Suprapubic skin (tissue), 4 donors: ENCODE measurements at places on chromosomes 16 and 17.

- DNase-seq: no peak
Measured at GRCh38 chr17:29840884-29841283, 89.1 kb downstream of the SSH2 start.

DNA sequence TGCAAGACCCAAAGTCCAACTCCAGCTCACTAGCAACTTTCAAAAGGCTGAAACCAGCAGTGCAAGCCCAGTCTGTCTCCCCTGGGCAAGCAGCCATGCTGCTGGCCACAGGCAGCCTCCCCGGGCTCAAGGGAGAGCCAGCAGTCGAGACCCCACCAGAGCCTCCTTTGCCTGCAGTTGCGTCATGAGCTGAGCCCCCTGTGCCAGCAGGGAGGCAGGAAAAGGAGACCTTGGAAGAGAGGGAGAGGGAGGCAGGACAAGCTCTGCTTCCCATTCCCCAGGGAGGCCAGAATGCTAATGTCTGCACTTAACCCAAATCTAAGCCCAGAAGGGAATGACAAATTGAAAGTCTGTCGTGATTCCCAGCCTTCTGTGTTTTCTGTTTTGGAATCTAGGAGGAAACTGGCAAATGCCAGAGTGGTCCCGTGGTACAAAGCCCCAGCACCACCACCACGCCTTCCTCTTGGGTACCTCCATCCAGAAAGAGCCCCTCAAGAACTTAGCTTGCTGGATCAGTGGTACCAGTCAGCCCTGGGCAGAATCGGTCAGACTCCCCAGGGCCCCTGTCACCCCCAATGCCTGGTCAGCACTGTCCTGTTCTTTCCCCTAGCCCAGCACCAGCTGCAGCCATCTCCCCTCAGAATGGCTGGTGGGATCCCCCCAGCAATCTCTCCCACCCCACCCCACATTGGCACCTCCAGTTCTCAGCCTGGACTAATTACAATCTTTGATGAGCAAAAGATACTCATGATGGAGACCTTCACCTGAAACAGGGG is 99.3 kb upstream of the TNRC6C start:
- DNase-seq: no peak

- no peak for DNase-seq
Measured at GRCh38 chr16:85633888-85634287, 20.8 kb downstream of the GSE1 start.

GRCh38 chr17:66354472-66354871 is 52.1 kb downstream of the PRKCA start:
- no peak for DNase-seq

DNA sequence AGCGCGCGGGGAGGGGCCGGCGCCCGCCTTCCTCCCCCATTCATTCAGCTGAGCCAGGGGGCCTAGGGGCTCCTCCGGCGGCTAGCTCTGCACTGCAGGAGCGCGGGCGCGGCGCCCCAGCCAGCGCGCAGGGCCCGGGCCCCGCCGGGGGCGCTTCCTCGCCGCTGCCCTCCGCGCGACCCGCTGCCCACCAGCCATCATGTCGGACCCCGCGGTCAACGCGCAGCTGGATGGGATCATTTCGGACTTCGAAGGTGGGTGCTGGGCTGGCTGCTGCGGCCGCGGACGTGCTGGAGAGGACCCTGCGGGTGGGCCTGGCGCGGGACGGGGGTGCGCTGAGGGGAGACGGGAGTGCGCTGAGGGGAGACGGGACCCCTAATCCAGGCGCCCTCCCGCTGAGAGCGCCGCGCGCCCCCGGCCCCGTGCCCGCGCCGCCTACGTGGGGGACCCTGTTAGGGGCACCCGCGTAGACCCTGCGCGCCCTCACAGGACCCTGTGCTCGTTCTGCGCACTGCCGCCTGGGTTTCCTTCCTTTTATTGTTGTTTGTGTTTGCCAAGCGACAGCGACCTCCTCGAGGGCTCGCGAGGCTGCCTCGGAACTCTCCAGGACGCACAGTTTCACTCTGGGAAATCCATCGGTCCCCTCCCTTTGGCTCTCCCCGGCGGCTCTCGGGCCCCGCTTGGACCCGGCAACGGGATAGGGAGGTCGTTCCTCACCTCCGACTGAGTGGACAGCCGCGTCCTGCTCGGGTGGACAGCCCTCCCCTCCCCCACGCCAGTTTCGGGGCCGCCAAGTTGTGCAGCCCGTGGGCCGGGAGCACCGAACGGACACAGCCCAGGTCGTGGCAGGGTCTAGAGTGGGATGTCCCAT is 232.8 kb downstream of the SEC14L1 start:
- DNase-seq: no peak

GRCh38 chr16:8572063-8572918 is 18.0 kb downstream of the TMEM114 start:
- no peak for DNase-seq

- DNase-seq: peak; percentile 90
Measured at GRCh38 chr17:29116804-29117753, 63.1 kb downstream of the MYO18A start.

DNA sequence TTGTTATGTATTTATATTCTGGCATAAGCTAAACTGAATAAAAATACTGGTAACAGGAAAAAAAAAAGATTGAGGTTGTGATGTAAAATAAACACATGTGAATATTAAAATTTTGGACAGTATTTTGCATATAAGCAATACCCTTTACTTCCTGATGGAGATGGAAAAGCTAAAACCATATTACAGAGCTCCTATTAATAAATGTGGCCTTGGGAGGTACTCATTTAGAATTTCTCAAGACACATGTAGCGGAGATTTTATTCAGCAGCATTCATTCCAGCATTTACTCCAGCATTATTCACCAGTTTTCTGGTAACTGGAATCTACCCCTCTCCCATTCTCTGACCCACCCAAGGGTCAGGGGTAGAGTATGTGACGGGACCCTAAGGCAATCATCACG is 94.3 kb upstream of the AXIN2 start:
- DNase-seq: no peak

- no peak for DNase-seq
Measured at GRCh38 chr17:47009759-47010594, 30.9 kb upstream of the RPRML start.

GRCh38 chr16:89687092-89687940 is 827 bp downstream of the CDK10 start:
- DNase-seq: no peak

DNA sequence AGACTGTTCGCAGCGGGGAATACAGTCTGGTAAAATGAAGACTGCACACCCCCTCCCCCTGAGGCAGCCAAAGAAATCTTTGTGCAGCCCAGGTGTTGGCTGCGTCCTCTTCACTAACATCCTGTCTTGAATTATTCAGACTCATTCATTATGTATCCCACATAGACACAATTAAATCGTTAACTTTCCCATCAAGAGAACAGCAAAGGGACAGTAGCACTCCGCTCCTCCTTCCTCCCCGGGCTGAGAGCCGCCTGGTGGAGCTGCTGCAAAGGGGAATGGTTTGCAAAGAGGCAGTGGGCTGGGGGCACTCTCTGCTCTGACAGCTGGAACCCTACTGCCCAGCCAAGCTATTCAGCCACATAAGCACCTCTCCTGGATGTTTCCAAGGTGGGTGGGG is 290.0 kb upstream of the SOX9 start:
- DNase-seq: no peak

- DNase-seq: no peak
Measured at GRCh38 chr17:3385869-3386816, at the start of gene OR3A2. OR3A2 (minus strand) TSS chr17:3386308.

DNA sequence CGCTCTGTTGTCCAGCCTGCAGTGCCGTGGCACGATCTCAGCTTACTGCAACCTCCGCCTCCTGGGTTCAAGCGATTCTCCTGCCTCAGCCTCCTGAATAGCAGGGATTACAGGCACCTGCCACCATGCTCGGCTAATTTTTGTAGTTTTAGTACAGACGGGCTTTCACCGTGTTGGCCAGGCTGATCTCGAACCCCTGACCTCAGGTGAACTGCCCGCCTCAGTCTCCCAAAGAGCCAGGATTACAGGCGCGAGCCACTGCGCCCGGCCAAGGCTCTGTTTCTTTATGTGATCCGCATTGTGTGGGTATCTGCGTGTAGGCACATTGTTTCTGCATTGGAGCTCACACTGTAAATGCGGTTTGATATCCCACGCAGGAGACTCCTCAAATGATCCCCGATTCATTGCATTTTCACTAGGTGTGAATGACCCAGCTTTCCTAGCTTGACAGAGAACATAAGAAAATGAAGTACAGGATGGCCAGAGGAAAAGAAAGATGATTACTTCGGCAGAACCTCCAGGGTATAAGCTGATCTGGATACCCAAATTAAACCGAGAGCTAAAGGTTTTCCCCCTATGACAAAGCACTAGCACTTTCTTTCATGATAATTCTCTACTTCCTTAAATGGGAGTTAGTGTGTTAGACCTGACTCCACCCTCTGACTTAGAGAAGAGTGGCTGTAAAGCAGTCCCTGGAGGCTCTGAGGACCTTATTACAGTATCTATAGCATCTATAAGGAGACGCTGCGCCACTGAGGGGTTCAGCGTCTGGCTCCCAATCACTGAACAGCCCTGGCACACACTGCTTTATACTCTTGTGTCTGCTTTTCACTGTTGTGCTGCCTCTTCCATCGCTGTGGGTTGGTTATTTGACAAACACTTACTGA is 17.3 kb downstream of the COTL1 start:
- DNase-seq: no peak

DNA sequence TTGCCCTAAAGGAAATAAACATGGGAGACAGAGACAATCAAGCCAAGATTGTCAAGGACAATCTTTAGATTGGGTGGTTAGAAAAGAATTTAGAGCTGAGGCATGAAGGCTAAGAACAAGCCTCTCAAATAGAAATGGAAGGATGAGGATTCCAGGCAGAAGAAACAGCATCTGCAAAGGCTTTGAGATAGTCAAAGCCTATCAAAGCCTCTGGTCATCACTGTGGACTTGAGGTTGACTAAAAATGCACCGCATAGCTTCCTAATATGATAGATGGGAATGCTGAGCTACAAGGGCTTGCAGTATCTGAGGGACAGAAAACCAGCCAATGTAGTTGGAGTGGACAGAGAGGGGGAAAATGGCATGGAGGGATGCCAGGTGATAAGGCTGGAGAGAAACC is 109.8 kb upstream of the FAM20A start:
- DNase-seq: no peak

DNA sequence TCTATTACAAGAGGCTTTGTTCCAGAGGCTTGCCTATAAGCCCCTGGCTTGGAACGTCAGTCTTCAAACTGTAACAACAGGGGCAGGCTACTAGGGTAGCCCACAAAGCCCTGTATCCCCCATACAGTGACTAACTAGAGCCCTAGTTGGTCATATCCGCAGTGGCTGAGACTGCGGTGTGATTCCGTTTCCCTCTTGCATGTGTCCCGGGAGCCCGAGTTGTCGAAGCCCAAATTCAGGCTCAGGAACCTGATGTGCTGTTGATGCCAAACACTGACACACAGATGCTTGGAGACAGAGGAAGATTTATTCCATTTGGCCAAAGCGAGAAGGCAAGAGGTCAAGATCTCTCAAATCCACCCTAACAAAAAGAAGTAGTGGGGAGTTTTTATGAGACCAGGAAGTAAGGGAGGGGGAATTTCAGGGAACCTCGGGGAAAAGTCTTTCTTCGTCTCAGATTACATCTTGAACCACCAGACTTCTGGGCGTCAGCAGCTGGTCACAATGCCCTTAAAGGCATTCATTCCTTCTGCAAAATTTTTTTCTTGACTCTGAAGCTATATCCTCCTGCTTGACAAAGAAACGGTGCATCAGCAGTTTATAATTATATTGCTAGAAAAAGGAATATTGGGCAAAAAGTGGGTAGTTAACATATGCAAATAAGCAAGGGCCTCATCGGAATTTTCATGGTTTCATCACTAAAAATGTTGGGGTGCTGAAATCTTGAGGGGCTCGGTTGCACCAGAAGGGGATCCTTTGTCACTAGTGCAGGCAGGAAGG is 879 bp downstream of the SLFN5 start:
- peak; percentile 80 for DNase-seq

GRCh38 chr17:74235040-74235581 is 21.7 kb downstream of the TTYH2 start:
- no peak for DNase-seq

- no peak for DNase-seq
Measured at GRCh38 chr17:77733576-77734296, 224.8 kb upstream of the TNRC6C start.
